NCI-H526 (cell line): ENCODE measurements at places on chromosomes 12 and 14.

DNA sequence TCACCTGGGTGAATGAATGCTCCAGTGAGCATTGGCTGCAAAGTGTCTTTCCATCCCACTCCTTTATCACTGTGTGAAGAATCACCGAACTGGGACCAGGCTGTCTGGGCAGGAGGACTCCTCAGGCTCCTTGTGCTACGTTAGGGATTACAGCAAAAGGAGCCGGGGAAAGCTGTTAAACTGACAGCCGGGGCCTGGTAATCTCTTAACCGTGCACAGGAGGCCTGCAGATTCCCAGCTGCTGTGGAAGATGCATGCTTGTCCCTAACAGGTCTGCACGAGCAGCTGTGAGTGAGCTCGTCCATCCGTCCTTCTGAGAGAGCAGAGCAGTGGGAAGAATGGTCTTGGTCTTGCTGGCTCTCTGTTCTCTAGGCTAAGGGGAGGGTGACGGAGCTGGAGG is 231.5 kb downstream of the AACS start:
- DNase-seq, result no peak

DNA sequence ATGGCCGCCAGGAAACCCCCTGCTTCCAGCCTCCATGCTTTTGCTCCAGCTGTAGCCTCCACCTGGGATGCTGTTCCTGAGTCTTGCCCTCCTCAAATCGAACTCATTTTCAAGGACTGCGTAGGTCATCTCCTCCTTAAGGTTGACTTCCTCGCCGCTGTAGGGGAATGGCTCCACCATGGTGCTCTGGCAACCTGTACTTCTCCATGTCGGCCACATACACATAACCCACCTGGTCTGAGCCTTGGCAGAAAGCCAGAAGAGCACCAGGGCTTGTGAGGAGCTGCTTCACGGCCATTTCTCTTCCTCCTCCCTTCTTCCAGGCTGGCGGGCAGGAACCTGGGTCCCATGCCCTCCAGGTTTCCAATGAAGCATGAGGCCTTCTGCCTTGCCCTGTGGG is 36.7 kb upstream of the BEGAIN start:
- DNase-seq, result no peak

- no peak for DNase-seq
Observed at GRCh38 chr12:132710043-132710404, 618 bp upstream of the PGAM5 start.

- no peak for DNase-seq
Observed at GRCh38 chr12:103313894-103314293, 181.9 kb downstream of the C12orf42 start.

- DNase-seq, result no peak
Observed at GRCh38 chr12:508795-509194, 49.1 kb downstream of the B4GALNT3 start.
